ENCODE measurements at places on chromosomes 3 and 15. TPM values are rescaled to one million over a fixed set of nuclear protein-coding genes. Genes with fewer than 3 reads are reported as not detected.

Gene CD276
- total RNA-seq, result not detected

Gene VEPH1
- total RNA-seq, result not detected

Gene MAP6D1
- total RNA-seq, result 10.8 TPM

Gene MKRN3
- total RNA-seq, result 17.2 TPM

Gene TMEM39A
- 28.4 TPM for total RNA-seq

Gene GOLGA8G
- total RNA-seq, result not detected

Gene ALDH1A2
- not detected for total RNA-seq

Gene GRK7
- total RNA-seq, result not detected

Gene ROBO2
- 262 TPM for total RNA-seq

Gene MAGEL2
- total RNA-seq, result not detected

Gene XIRP1
- total RNA-seq, result not detected

Gene HYAL3
- 17.2 TPM for total RNA-seq

- no peak for DNase-seq
These were observed 136.9 kb downstream of the HCN4 start for GRCh38 chr15:73231661-73232419.

DNA sequence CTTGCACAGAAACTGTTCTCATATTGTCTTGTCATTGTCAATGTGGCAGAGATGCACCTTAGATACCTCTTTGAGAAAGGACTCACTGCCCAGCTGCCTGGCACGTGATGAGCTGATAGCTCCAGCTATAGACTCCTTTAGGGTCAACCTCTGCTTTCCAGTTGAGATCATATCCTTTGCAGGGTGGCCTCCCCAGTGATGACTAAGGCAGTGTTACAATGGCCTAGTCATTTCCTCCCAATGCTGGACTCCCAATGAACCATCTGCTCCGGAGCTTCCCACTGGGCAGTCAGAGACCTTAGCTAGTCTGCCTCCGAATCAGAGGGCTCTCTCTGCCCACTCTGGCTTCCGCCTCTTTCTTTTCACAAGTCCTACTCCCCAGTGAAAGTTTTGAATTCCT lies 79.5 kb downstream of the CHRD start:
- DNase-seq, result no peak

DNA sequence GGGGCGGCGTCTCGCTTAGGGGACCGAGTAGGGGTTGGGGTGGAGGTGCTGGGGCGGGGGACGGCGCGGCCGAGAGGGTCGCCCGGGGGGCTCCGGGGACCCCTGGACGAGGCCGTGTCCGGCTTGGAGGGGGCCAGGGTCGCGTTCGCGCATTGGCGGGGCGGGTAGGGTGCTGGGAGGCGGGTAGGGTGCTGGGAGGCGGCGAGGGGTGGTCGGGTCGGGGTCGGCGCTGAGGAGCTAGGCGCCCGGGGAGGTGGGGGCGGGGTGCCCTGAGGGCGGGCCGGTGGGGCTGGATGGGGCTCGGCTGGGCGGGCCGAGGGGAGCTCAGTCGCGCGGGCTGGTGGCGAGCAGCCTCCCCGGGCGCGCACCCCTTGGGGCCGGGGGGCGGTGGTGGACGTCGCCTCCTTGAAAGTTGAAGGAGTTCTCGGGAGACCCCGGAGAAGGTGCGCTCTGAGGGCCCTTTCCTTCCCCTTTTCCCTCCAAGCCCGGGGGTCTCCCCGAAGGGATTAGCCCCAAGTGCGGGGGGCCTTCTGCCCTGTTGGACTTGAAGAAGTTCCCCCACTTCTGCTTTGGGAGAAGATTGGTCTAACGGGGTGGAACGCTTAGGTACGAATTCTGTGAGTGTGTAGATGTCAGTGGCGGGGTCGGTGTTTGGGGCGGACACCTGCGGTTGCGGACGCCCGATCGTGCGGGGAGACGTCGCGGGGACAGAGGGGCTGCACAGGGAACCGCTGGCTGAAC lies 543 bp downstream of the MEF2A start:
- DNase-seq, result peak; percentile 73

- DNase-seq, result no peak
These were observed 272.9 kb upstream of the KCNMB2 start for GRCh38 chr3:178263236-178263916.

DNA sequence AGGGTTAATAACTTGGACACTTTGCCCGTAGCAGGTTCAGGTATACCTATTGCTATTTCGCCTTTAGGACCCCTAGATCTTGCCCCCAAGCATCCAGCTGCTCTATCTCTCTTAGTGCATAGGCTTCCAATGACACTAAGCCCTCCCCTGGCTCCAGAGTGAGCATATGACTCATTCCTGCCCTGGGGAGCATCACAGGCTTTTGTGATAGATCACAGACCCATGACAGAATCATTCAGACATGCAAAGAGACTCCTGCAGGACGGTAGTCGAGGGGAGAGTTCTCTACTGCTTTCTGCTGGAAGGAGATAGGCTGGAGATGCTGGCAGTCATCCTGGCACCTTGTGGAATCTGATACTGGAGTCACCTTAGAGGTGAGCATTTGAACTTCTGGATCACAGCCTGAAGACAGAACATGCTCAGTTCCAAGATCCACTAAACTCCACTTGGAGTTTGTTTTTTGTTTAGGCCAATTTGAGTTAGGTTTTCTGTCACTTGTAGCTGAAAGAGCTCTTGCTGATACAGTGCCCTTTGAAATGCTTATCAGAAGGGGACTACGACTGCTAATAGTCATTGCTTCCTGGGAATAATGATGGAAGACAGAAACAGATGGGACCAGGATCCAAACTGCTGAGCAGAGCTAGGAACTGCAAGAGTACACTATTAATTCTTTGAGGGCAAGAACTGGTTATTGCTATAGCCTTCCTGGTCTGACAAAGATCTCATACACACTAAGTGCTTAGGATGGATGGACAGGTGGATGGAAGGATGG lies 11.0 kb downstream of the LYSMD2 start:
- DNase-seq, result peak; percentile 74

- DNase-seq, result no peak
These were observed 5.9 kb downstream of the GPX1 start for GRCh38 chr3:49352281-49352680.

DNA sequence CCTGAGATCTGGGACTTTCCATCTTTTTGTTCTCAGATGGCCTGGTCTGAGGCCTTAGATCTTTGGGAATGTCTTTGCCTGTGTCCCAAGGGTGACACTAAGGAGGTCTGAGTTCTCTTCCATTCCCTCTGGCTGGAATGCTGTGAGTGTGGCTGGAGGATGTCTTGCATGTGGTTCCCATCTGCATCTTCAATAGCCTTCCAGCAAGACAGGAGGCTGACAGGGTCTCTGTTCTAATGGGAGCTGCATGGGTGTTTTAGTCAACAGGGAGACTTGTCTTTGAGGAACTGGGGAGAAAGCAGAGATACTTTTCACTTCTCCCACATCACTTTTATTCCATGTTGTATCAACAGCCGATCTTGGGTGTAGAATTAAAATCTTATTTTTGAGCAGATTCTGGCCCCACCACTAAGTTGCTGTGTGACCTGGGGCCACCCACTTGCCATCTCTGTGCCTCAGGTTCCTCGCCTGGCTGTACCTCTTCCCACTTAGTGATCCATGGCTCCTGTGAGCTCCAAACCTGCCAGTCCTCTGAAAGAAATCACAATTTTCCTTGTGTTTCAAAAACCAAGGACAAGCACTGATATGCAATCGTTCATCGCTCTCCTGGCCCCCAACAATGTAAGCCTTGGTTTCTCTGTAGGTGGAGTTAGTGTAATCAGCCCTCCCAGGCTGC lies 75.2 kb downstream of the LSM3 start:
- DNase-seq, result no peak

DNA sequence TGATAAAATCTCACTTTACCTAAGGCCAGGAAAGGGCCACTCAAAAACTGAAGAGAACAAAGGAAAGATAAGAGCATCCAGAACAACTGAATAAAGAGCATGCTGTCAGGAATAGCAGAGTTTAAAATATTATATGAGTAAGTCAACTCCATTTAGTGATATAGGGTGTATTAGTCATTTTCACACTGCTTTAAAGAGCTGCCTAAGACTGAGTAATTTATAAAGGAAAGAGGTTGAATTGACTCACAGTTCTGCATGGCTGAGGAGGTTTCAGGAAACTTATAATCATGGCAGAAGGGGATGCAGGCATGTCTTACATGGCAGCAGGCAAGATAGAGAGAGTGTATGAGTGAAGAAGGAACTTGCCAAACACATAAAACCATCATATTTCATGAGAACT lies 778.0 kb upstream of the NECTIN3 start:
- no peak for DNase-seq

DNA sequence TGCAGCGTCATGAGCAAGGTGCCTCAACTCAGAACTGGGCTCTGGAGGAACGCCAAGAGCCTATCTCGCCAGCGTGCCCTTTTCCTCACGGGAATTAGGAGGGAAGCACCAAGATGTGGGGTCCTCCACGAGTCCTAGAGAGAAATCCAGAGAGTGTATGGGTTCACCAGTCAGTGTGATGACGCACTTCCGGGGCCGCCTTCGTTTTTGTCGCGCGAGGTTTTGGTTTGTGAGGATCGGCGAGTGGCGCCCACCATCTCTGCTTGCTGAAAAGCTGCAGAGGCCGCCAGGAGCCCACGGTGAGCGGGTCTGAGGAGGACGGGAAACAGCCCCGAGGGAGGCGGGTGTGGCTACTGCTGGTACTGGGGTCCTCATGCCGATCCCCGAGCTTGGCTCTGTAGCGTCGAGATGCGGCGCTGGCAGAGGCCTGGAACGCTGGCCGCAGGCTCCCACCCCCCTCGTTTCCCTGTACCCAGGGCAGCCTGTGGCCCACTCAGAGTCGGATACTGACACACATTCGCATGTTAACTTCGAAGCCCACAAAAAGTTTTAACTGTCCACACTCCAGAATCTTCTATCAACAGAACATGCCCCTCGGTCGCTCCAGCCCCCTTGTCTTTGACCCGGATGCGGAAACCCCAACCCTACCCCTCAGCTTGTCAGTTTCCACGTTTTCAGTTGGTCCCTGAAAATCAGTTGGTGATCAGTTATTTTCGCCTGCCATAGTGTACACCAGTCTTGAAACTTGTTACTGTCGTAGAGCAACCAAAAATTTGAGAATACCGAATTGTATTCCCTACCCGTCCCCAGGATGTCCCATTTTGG lies 30.4 kb downstream of the ZNF662 start:
- no peak for DNase-seq

DNA sequence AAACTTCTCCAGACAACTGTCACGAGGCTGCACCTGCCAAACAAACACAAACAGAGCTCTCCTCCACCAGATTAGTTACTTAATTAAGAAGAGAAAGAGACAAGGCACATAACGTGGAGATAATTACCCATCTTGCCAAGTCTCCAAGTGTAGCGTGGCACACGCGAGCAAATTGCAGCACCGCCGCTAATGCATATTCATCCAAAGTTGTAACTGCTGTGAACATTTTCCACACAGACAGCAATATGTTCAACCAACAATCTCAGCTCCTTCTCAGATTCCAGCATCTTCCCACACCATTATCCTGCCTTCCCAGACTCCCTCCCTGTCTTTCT lies 309.6 kb upstream of the TLE3 start:
- DNase-seq, result no peak

- no peak for DNase-seq
These were observed 1.4 kb upstream of the GRM2 start for GRCh38 chr3:51705276-51706020.

- no peak for DNase-seq
These were observed 7.6 kb upstream of the KLF15 start for GRCh38 chr3:126364731-126365301.

DNA sequence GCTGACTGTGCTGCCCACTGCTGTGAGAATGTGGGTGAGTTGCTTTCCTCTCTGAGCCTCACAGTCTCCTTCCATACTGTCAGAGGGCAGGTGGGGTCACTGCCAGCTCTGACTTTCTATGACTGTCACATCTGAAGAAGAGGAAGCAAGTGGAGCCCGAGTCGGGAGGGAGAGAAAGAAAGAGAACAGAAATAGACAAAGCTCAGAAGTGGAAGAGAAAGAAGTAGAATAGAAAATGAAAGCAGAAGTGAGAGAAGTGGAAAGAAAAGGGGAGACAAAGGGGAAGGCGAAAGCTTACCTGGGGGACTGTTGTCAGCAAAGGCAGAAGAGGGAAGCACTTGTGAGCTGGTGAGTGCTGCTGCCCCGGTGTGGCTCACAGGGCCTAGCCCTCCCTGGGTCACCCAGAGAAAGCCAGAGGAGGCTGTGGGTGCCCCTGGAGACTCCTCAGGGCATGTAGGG lies 57.9 kb downstream of the EPHB1 start:
- DNase-seq, result peak; percentile 91

DNA sequence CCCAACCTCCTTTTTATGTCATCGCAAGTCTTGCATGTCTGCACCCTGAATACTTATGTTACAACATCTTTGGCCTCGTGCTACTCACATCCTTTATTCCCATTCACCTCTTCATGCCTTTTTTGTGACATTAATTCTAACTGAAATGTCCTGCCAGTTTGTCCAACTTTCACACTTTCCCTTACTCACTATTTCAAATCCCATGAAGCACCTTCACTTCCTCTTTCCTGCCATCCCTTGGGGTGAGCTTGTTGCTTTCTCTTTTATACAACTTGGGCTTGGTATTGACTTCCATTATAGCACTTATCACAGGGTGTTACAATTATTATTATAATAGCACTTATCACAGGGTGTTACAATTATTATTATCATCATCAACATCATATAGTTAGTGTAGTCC lies 496.3 kb downstream of the NLGN1 start:
- no peak for DNase-seq

DNA sequence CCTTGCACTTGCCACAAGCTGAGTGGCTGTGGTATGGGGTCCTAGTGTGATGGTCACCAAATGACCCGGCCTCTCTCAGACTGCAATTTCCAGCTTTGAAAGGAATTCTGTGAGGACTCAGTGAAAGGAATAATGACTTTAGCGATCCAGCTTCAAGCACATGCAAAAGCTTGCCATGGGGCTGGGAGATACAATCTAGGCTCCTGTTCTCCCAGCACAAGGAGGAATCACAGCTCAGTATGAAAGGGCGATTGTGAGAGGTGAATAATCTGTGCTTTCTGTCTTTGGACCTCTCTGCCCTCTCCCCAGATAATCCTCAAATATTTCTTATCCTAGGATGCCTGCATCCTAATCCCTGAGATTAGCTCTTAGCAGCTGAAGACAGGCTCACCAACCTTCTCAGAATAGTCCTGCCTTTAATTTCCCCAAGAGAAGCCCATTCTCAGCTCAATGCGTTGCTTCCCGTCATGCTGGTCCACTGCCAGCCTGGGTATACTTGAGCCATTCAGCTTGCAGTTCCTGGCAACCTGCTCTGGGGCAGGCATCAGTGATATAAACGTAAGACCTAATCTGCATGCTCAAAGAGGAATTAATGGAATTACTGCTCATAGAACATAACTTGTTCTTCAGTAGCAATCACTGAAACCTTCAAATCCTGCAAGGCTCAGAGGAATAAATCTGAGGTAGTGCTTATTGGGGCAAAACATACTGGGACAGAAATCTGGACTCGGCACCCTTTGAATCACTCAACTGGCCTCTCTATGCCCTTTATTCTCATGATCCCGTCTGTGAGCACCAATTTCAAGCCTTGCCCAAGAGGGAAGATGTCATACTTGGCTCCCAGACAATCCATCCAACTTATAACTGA lies 15.1 kb downstream of the TLNRD1 start:
- DNase-seq, result no peak

DNA sequence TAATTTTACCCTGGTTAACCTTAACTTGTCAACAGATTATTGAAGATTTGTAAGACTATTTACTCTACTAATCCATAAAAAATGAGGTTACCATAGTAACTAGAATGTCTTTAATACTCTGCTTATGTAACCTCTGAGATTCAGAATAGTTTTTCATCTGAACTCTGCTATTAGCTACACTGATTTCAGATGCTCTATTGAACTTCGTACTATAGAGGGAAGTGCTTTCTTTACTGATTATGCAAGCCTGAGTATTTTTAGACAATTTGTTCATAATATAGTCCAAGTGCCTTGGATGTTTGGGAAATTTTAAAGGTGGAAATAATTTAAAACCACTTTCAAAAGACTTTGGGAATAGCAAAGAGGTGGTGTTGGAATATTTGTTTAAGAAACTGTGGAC lies 107.9 kb upstream of the GBE1 start:
- DNase-seq, result no peak
